AG10803 (cell line): ENCODE measurements at places on chromosomes 6 and 20.
A peak's percentile ranks its signal among the peaks of the same experiment; 100 is the strongest.

GRCh38 chr20:62139636-62140035 is 3.6 kb downstream of the PSMA7 start:
- no peak for DNase-seq

DNA sequence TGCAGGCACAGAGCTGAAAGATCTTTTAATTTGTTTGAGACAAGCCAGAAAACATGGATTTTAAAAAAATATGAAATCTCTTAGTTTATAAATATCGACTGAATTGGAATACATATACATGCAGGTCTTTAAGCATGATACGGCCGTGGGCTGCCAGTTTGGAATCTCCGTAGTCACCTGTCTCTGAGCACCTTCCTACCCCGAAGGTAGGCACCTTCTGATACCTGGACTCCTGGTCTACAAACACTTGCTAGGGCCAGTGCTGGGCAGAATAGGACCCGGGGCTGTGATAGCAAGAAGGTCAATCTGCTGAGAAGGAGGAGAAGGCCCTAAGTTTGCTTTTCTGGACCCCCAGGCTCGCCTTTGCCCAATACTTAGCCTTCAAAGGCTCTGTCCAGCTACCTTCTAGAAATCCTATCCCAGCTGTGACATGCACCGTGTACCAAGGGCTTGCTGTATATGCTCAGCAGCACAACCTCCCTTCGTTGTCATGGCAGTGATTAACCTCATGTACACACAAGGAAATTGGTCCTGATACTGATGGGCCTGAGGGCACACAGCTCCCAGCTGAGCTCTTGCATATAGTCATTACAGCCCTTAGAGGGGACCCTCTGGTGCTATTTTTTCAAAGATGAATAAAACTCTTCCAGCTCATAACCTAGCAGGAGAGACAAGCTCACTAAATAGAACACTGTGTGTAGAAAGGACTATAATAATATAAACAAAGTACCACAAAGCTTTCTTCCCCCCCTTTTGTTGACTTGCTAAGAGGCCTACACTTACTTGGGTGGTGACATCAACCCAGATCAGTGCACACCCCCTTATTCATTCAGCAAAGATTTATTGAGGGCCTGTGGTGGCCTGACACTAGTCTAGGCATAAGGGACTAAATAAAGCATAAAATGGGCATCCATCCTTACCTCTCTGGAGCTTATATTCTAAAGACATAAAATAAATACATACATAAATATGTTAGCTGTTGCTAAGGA is 17.7 kb downstream of the SNPH start:
- DNase-seq: no peak

GRCh38 chr20:33925867-33926266 is 67.8 kb upstream of the RALY start:
- peak; percentile 35 for DNase-seq

DNA sequence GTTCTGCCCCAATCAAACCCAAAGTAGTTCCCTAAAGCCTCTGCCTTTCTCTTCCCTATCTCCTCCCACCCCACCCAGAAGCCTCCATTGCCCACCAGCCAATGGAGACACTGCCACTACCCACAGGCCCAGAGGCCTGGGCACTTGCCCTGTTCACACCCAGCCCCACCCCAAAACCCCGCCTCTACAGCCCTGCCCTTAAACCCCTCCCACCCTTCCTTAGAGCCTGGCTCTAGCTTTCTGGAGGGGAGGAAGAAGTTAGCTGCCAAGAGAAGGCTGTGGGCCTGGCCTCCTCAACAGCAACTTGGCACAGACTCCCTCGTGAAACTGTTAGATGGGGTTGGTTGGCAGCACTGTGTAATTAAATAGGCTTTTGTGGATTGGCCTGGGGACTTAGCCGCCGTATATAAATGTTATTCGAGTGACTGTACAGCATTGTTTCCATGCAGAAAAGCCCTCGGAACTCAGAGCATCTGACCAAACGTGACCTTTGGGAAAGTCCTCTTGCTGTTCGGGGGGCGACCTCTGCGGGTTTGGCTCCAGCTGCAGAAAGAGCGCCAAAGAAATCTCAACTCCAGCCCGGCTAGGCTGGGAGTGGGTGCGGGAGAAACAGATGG is 31.4 kb downstream of the COL11A2 start:
- DNase-seq: peak; percentile 96

GRCh38 chr20:16054985-16055384 is 518.3 kb downstream of the KIF16B start:
- no peak for DNase-seq

- no peak for DNase-seq
These were observed 72.3 kb downstream of the RAMACL start for GRCh38 chr6:166514196-166514595.

DNA sequence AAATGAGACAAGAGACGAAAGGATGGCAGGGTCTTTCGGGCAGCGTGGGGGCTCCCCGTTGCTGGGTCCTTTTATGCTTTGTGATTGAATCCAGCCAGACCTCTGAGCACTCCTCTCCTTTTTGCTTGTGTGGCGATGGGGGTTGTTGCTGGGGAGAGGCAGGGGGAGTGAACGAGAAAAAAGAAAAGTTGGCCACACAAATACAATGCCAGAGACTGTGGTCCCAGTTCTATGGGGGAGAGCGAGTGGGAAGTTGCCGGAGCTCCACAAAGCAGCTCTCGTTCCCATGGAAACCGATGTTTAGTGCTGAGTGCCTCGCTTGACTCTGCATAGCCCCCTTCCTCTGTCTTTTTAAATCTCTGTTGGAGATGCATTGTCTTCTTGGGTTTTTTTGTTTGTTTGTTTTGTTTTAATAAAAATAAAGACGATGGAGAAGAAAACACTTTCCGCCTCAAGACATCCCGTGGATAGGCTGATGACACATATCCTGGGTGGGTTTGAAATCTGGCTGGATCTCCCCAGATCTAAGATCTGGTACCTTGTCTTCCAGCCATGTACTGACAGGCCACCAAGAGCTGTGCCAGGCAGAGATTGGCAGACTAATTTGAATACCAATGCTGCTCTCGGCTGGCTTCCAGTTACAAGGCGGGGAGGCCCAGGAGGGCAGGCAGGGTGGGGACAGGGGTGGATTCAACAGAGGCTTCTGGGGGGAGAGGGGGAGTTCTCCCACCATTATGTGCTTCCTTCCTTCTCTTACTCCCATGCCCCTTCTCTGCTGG is 529.3 kb downstream of the QKI start:
- peak; percentile 3 for DNase-seq
